ENCODE measurements at places on chromosomes 4 and X. TPM values are rescaled to one million over a fixed set of nuclear protein-coding genes. Genes with fewer than 3 reads are reported as not detected.
A peak's percentile ranks its signal among the peaks of the same experiment; 100 is the strongest.

HSPA4L gene
- total RNA-seq = 12.9 TPM

PRR32 gene
- not detected for total RNA-seq

CACNA1F gene
- total RNA-seq = not detected

DNA sequence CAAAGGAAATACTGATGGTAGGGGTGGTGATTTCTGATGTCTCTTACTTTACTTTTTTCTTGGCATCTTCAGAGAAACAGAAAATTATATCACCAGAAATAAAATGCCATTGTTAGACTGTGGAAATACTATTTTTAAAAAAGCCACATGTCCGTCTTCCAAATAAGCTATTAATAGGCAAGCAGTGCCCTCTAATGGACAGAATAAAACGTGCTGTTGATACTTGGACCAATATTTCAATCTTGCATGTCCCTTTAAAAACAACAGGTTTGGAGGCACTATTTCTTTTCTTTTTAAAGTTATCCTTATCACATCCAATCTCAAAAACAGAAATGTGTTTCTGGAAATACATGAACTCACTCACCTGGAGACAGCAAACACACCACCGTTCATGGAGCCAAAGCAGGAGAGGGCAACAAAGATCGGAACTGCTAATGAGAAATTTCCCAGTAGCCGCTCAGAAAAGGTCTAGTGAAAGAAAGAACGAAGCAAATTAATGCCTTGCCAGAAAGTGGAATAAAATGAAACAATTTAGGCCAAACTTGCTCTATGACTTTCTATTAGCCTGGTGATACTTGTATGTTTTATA, 59.2 kb downstream of the SLC7A11 start:
- peak; percentile 24 for DNase-seq

LEF1 gene
- total RNA-seq = 22.4 TPM

SPIN4 gene
- 5.8 TPM for total RNA-seq

- DNase-seq = no peak
Observed at GRCh38 chrX:3006495-3006894, at the start of gene ARSH. TSS of gene ARSH (plus strand) at chrX:3006546. CDS start at chrX:3006613, 67 bp downstream.

DNA sequence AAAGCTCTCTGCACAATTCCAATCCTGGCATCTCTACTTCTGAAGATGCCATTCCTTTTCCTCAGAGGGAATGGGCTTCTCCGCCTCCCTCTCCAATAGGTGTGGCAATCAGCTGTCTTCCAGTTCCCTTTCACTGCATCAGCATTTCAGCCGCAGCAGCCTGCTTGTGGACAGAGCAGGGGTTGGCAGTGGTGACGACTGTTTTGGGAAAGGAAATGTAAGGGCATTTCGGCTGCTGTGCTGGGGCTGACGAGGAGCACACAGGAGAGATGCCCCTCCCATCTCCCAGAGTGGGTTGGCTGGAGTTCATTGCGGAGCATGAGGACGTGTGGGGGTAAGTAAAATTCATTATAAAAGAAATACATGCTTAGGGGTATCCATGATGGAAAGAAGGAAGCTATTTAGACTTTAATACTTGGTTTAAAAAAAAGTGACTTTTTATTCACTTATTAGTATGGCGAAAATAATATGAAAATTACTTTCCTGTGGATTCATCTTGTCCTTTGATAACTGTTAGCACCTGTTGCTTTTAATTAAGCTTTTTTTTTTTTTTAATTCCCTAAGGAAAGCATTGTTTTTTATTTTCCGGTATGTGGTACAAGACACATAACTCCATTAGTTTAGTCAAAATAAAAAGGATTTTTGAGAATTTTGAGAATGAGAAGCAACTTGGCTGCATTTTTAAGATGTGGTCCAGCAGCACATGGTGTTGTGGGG, at the start of gene LIMCH1:
LIMCH1 (plus strand) TSS at position 141 of the 717 bp plus-strand sequence. CDS start 67,839 bp downstream, outside the sequence.
- peak; percentile 33 for DNase-seq

GLOD5 gene
- total RNA-seq = 0.41 TPM

GRCh38 chr4:6916587-6917460, 7.2 kb downstream of the TBC1D14 start:
- DNase-seq = peak; percentile 43

TMPRSS11D gene
- total RNA-seq = not detected

CT45A10 gene
- not detected for total RNA-seq

GRCh38 chr4:108078024-108078733, 88.5 kb downstream of the HADH start:
- no peak for DNase-seq

PNMA3 gene
- total RNA-seq = 14.2 TPM

DNA sequence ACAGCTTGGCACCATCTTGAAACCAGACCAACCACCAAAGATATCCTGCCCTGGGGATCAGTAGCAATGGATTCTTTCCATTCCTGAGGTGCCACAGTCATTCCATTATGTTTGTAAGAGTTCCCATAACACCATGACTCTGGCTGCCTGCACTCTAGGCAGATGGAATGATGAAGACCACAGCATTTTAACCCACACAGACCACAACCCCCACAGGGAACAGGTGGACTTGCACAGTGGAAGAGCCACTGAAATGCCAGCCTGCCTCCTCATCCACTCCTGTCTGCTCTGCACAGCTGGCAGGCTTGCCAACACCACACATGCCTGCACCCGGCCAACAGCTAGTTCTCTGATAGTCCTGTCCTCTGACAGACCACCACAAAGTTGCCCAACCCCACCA, 2362.2 kb upstream of the AGA start:
- DNase-seq = no peak

VCX gene
- 10.2 TPM for total RNA-seq

CABS1 gene
- 2.4 TPM for total RNA-seq

INPP4B gene
- total RNA-seq = 49.7 TPM

SMIM31 gene
- total RNA-seq = 1.8 TPM

GRCh38 chrX:130799393-130799792, 103.6 kb downstream of the ENOX2 start:
- DNase-seq = no peak

PNCK gene
- total RNA-seq = 8.5 TPM

DNA sequence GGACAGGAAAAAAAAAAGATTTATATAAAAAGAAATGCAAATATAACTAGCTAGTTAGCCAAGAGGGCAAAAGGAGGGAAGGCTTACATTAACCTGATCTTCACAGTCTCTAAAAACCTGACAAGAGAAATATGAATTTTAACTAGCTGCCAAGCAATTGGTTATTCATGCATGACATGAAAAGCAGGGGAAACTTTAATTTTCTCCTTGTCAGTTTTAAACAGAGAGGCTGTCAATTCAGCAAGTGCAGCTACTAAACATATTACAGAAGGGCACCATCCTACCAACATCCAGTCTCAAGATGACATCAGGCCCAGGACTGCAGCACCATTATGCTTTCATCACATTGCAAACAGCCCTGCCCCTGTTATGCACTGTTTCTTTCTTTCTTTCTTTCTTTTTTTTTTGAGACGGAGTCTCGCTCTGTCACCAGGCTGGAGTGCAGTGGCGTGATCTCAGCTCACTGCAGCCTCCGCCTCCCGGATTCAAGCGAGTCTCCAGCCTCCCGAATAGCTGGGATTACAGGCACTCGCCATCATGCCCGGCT, 38.9 kb upstream of the CBR4 start:
- DNase-seq = no peak

DNA sequence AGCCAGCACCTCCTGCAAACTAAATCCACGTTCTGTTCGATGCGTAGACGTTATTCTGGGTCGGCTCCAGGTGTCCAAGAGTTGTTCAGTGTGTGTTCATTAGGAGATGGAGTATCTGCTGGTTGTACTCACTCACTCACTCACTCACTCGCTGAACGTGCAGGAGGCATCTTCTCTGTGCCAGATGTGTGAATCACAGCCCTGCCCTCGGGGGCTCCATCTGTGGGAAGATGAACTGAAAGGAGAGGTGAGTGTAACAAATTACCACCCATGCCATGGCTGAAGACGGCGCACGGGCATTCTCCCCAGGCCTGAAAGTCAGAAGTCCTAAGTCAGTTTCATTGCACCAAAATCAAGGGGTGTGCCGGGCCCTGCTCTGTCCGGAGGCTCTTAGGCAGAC, 16.1 kb downstream of the NSG1 start:
- DNase-seq = no peak

SSX1 gene
- not detected for total RNA-seq

GRCh38 chr4:110415041-110415440, 60.9 kb upstream of the ENPEP start:
- DNase-seq = no peak

GRCh38 chrX:9482837-9483236, 18.0 kb downstream of the TBL1X start:
- DNase-seq = no peak

ZNF630 gene
- 5.2 TPM for total RNA-seq

DNA sequence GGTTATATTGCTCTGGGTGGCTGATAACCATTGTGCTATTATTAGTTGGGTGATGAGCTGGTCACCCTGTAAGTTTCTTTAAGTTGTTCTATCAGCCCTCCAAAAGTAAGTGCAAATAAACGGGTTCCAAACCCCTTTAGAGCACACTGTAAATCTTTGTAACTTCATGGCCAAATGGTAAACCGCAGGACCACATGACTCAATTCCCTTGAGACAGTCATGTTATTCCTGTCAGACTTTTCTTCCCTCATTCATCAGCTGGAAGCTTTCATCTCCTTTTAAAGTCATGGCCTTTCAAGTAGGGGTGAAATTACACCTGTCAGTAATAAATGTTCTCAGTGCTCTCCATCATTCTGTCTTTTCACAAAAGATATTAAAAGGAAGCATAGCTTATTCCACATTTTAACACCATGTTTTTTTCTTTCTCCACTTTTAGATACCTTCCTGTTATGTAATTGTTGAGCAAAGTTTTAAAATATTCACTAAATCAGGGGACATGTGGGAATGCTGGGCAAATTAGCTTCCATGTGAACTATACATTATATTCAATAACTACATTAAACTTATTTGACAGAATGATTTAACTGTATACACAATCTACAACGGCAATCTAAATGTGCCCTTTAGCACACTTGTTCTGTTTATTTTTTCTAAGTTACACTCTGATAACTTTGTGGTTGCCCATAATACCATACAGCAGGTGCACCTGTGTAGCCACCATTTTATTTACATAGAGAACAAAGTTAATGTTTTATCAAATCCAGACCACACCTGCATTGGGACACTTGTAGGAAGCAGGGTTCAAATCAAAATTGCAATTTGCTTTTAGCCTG, 275.5 kb downstream of the CFAP299 start:
- DNase-seq = no peak
